ENCODE measurements at places on chromosomes 1 and 21.

- DNase-seq, result no peak
These were observed 108.2 kb downstream of the NBPF12 start for GRCh38 chr1:147046189-147046862.

DNA sequence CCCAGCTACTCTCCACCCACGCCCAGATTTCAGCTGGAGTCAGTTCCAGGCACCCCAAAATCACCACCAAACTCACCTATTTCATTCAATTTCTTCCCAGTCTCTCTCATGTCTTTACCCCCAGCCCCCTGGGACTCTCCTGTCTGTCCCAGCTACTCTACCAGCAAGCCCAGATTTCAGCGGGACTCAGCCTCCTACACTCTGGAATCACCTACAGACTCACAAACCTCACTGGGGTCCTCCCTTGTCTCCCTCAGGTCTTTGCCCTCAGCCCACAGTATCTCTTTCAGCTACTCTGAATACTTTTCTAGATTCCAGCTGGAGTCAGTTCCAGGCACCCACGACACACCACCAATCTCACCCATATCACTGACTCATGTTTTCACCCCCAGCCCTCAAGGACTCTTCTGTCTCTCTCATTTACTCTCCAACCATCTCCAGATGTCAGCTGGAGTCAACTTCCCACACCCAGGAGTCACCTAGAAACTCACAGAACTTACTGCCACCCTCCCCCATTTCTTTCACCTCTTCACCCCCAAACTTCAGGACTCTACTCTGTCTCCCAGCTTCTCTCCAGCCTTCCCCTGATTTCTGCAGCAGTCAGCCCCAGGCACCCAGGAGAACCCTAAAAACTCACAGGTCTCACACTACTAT is 1529.3 kb upstream of the TPTE start:
- DNase-seq, result peak; percentile 80

GRCh38 chr1:92820024-92820423 is 11.8 kb upstream of the RPL5 start:
- no peak for DNase-seq

- DNase-seq, result no peak
These were observed 37.1 kb downstream of the LHX4 start for GRCh38 chr1:180267211-180267561.

GRCh38 chr1:225476538-225476988 is 48.7 kb upstream of the LBR start:
- no peak for DNase-seq

DNA sequence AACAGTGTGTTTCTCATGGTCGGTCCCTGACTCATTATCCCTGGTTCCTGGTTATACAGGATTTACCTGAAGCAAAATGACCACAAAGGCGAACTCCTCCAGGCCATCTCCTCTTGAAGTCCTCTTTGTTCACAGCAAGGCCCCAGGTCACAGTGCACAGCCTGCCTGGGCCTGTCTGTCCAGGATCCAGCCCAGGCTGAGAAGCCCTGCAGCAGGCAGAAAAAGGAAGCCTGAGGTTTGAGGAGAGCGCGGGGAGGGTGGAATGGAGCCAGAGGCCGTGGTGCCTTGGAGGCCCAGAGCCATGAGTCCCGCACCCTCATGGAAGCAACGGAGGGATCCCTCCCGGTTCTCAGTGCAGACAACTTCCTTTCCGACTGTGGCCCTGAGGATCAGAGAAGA is 136.8 kb upstream of the IRF2BP2 start:
- peak; percentile 68 for DNase-seq

- DNase-seq, result no peak
These were observed 20.2 kb downstream of the NFYC start for GRCh38 chr1:40711465-40712404.

DNA sequence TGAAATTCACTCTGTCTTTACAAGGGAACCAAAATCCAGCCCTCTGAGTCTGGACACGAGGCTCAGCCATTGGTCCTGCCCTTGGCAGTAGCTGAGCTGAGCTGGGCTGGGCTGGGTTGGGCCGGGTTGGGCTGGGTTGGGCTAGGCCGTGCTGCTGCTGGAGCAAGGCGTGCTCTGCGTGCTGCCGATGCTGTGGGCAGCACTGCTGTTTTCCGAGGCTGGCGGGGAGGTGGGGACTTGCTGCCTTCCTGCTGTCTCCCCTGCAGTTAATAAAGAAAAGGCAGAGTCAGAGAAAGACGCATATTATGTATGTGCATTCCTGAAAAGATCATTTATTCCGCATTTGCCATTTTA is 182.9 kb downstream of the CDC7 start:
- no peak for DNase-seq

DNA sequence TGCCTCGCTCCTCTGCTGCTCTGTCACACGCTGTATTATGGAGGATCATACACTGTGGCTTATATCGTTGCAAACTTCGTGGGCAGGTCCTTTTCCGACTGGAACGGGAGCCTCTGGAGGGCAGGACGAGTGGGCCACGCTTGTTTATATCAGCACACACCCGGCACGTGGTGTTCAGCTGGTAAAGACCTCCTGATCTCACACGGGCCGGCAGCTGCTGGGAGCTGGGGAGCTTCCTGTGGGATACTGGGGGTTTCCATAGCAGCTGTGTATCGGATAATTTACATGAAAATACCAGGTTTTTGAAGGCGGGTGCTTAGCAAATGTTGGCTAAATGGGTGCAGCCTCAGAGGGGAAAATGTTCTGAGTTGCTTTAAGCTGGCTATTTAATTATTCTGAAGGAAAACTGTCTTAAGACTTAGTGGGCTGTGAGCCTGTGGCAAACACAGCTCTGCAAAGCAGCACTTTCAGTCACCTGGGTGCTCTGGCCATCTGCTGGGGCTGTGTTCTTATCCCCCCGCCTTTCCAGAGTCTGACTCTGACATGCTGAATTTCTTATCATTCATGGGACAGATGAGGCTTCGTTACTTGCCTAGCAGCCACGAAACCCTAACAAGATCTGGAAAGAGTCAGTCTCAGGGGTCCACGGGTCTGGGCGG is 103.6 kb upstream of the GCLM start:
- peak; percentile 50 for DNase-seq

DNA sequence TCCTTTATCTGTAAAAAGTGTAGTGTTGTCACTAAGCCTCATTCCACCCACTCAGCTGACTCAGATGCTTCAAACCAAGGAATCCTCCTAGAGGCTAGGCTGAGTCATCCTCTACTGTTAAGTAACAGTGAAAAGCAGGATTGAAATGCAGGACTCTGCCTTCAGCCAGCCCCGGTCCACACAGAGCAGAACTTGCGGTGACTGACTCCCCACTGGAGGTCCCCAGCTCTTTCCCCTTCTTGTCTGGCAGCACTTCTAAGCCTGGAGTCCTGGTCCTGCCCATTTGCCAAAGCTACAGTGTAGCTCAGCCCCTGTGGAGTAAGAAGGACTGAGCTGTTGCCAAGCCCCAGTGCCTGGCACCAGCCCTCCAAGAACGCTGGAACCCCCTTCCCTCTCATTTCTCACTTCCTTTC is 1.7 kb downstream of the RAB7B start:
- DNase-seq, result no peak

DNA sequence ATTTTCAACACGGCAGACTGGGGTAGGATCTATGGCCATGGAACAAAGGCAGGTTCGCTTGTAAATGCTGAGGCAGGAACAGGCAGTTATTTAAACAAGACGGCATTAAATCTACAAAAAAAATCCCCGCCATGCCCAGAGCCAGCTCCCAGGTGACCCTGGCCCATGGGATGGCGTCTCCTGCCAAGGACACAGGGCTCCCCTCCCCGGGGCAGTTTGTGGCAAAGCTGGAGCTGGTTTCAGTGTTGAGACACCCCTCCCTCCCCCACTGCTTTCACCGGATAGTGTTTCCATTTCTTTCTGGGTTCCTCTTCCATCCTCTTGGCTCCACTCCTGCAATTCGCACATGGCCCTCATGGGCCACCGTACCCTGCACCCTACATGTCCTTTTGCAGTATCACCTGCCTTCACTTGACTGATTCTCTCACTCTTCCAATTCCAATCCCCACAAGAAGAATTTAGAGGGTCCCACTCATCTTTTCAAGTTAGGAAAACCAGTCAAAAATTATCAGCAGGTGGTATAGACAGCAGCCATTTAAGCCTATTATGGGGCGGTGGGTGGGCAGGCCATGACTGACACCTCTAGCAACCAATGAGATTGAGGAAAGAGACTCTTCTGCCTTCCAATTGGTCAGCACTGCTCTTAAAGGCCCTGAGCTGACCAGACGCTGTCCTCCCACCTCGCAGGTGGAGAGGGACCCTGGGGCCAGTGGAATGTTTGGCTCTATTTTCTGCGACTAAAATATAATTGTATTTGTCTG is 52.0 kb downstream of the OLIG1 start:
- no peak for DNase-seq

GRCh38 chr1:99599678-99600175 is 46.2 kb upstream of the PALMD start:
- DNase-seq, result no peak

- DNase-seq, result no peak
These were observed 3.8 kb downstream of the DDX59 start for GRCh38 chr1:200665861-200666260.

DNA sequence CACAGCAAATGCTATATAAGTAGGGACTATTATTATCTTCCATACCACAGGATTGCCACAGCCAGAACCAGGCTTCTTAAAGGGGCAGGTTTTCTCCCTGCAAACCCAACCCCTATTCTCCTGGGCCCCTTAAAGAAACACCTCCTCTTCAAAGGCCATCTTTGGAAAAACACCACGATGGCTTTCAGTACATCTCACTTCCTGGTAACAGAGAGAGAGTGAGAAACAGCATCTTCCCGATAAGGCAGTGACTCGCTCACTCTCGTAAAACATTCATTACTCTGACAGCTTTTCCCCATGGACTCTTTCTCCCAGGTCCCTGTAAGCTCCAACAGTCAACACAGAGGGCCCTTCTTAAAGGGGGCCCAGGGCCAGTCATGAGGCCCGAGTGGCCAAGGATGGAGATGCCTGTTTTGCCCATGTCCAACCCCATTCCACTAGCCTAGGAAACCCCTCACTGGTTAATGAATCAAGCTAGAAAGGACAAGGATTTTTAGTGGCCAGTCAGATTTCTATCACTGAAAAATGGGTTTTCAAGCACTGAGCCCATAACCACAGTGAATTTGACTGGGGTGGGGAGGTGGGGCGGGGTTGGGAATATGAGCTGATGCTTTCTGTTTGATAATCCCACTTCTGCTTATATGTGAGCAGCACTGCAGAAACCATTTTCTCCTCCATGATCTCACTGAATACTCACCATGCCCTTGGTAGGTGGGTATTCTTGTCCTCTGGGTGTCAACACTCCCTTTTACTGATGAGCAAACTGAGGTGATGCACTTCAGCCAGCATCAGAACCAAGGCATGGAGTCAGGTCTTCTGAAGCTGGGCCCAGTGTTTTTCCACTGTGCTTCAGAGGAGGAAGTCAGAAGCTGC is 3.6 kb upstream of the NAV1 start:
- DNase-seq, result no peak

GRCh38 chr1:234844479-234845031 is 234.6 kb upstream of the IRF2BP2 start:
- no peak for DNase-seq

DNA sequence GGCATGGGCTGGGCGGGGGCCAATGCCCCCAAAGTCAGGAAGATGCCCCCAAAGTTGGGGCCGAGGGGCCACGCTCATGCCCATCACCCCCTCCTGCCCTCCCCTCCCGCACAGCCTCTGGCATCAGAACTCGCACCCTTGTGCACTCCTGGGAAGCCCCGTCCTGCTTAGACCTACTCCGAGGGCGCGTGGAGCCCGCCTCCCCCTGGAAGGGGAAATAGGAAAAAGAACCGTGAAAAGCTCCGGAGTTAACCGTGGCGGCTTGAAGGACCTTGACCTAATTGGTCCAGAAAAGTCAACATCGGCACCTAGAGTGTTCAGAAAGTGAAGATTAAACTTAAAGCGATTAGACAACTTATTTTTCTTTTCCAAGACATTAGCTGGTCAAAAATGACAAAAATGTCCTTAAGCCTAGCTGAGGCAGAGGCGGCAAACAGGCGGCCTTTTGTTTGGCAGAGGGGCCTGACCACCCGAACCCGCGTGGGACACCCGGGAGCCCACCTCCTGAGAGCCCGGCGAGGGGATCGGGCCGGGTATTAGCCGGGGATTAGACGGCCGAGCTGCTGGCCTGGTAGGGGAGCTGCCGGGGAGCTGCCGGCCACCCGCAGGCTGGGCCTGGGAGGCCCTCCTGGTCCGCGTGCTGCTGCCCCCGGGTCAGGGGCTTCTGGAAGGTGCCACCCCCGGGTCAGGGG is 65.5 kb downstream of the PRDM16 start:
- DNase-seq, result no peak

DNA sequence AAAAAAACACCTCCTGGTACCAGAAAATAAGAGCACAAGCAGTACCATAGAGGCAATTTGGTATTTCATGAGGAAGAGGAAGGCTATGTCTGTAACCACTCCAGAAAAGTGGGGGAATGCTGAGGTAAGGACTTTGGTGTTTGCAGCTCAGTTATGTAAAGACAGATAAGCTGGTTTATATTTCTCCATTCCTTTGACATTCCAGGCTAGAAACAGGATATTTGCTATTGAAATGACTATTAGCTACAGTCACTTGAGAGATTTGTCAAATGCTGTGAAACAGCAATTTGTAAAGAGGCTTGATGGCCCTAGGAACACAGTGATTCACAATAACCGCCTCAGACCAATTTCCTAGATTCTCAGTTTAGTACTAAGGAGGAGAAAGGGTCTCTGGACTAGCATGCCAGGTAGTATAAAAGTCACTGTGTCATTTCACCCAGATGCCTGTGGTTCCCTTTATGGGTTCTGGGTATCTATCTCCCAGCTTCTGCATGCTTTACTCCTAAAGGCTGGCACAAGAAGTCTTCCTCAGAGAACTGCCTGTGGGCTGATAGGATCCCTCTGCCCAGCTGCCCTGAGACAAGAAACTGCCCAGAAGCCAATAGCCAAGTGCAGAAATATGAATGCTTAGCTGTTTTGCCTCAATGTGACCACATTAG is 80.5 kb downstream of the VCAM1 start:
- DNase-seq, result no peak

GRCh38 chr21:28437061-28437460 is 555.6 kb downstream of the LTN1 start:
- DNase-seq, result no peak

- no peak for DNase-seq
These were observed 25.3 kb downstream of the PTP4A2 start for GRCh38 chr1:31912839-31913239.

GRCh38 chr1:224929335-224930237 is at the start of gene DNAH14:
Gene DNAH14 (plus strand): TSS chr1:224929675. CDS start chr1:224952703, 23,028 bp downstream.
- peak; percentile 77 for DNase-seq

DNA sequence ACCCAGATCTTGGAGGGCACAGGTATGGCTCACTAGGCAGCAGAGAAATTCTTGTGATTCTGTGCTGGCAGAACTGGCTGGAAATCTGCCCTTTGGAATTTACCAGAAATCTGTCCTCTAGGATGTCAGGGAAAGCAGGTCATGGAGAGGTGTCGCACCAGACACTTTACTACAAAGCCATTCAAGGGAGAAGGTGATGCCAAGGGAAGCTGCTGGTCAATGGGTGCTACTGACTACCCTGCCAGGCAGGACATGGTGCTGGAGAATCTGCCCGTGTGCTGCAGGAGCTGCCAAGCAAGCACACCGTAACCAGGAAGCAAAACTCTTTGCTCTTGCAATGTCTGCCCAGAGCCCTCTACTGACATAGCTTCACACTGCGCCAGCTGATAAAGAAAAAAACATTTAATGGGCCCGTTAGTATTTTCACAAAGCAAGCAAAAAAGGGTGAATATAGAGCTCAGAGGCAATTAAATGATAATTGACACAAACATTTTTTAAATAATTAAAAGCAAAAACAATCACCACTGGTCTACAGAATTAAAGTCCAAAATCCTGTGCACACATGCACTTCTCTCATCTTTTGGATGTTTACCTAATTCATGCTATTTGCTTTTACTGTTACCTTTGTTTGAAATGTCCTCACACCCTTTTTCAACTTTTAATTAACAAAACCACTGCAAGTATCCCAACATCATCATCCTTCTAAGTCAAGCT is 7.2 kb upstream of the FBXO28 start:
- peak; percentile 24 for DNase-seq
